ENCODE measurements at places on chromosomes 1 and 21.

GRCh38 chr21:27581168-27581567 is 614.3 kb upstream of the ADAMTS5 start:
- no peaks in the 10 kb centered on the region for H3K36me3 ChIP-seq
- H3K27me3 ChIP-seq, result no peaks in the 10 kb centered on the region
- no peak overlapping the region for H3K27ac ChIP-seq
- H3K4me3 ChIP-seq, result no peak overlapping the region
- DNase-seq, result no peak
- H3K4me1 ChIP-seq, result no peaks in the 10 kb centered on the region

DNA sequence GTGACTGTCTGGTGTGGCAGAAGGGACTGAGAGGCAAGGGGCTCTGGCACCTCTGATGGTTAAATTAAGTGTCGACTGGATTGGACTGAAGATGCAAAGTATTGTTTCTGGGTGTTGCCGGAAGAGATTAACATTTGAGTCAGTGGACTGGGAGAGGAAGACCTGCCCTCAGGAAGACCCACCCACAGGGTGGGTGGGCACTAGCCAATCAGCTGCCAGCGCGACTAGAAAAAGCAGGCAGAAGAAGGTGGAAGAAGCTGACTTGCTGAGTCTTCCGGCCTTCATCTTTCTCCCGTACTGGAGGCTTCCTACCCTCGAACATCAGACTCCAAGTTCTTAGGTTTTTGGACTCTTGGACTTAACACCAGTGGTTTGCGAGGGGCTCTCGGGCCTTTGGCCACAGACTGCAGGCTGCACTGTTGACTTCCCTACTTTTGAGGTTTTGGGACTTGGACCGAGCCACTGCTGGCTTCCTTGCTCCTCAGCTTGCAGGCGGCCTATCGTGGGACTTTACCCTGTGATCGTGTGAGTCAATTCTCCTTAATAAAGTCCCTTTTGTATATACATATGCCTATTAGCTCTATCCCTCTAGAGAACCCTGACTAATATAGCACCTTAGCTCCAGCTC is 79.6 kb downstream of the KAZN start:
- no peaks in the 10 kb centered on the region for H3K4me1 ChIP-seq
- H3K4me3 ChIP-seq, result no peak overlapping the region
- H3K27me3 ChIP-seq, result peaks cover 4% of the 10 kb centered on the region
- H3K36me3 ChIP-seq, result no peaks in the 10 kb centered on the region
- H3K27ac ChIP-seq, result no peak overlapping the region
- no peak for DNase-seq

DNA sequence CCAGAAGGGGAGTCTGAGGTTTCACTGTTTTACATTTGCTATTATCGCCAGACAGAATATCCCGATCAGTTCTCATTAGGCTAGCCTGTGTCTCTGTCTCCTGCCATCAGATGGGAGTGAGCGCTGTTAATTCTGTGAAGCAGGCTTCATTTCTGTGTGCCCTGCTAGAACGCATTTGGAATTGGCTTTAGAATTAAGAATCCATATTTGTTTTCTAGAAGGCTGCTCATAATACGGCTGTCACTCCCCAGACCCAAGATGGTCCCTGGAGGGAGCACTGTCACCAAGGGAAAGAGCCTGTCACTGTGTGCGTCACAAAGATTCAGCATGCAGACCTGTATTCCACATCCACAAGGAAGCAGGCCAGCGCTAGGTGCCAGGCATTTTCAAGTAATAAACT is 49.2 kb downstream of the CASQ2 start:
- no peaks in the 10 kb centered on the region for H3K36me3 ChIP-seq
- H3K4me1 ChIP-seq, result peaks cover 21% of the 10 kb centered on the region
- no peak overlapping the region for H3K27ac ChIP-seq
- peaks cover 2% of the 10 kb centered on the region for H3K27me3 ChIP-seq

GRCh38 chr1:234676103-234676594 is 66.2 kb upstream of the IRF2BP2 start:
- no peaks in the 10 kb centered on the region for H3K36me3 ChIP-seq
- peaks cover 6% of the 10 kb centered on the region for H3K27me3 ChIP-seq
- peaks cover 8% of the 10 kb centered on the region for H3K4me1 ChIP-seq

DNA sequence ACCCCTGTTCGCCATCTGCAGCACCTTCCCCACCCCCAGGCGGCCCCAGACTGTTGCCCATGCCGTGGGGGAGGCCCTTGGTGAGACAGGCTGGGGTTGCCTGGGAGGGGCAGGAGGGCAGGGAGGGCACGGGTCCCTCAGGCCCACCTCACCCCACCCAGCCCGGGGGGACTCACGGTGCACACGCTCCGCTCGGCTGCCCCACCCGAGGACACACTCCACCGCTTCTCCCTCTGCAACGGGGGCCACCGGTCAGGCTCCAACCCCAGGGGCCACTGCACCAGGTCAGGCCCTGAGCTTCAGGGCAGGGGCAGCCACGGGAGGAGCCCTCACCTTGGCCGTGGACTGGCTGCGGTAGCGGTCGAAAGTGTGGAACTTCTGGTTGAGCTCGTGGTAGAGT is 24.0 kb upstream of the COL16A1 start:
- DNase-seq, result no peak
- peaks cover 11% of the 10 kb centered on the region for H3K27me3 ChIP-seq
- no peak overlapping the region for H3K27ac ChIP-seq
- H3K4me3 ChIP-seq, result no peak overlapping the region

DNA sequence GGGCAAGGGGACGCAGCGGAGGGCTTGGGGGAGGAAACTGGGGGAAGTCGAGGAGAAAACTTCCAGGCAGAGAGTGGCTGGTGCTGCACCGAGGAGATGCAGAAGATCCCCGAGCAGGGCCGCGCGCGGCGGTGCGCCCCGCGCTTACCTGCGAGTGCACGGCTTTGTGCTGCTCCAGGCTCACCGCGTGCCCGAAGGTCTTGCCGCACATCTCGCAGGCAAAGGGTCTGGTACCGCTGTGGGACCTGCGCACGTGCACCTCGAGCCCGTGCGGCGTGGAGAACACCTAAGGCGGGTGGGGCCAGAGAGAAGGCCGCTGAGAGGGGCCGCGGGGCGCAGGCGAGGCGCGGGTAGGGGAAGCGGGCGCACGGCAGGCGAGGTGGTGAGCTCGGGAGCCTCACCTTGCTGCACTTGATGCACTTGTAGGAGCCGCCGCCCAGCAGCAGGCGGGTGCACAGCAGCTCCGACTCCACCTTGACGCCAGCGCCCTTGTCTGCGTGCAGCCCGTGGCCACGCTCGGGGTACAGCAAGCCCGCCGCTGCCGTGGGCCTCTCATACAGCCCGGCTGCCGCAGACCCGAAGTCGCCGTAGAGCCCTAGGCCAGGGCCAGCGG is 6.4 kb downstream of the GFI1 start:
- peak overlapping the region; percentile 36 for H3K27ac ChIP-seq
- H3K4me1 ChIP-seq, result peaks cover 39% of the 10 kb centered on the region
- peaks cover 8% of the 10 kb centered on the region for H3K36me3 ChIP-seq
- DNase-seq, result no peak

DNA sequence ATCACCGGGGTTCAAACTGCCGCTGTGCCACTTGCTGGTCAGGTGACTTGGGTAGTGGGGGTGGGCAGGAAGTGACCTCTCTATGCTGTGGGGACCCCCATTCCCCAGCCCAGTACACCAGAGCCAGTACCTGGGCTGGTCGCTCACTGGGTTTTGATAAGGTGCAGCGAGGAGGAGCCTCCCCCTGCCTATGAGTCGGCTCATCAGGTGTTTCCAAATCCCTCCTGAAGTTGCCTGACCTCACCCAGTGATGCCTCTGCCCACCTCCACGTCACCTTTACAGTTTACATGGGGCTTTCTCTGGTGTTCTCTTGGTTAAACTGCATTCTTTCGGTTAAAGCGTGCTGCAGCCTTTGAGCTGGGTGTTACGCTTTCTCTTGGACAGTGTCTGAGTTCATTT is 58.2 kb downstream of the ARHGEF10L start:
- no peak overlapping the region for H3K27ac ChIP-seq
- no peak overlapping the region for H3K4me3 ChIP-seq
- peaks cover 7% of the 10 kb centered on the region for H3K27me3 ChIP-seq
- no peaks in the 10 kb centered on the region for H3K36me3 ChIP-seq
- no peaks in the 10 kb centered on the region for H3K4me1 ChIP-seq

GRCh38 chr21:35457097-35457804 is 408.1 kb upstream of the RUNX1 start:
- no peaks in the 10 kb centered on the region for H3K4me1 ChIP-seq
- no peak overlapping the region for H3K27ac ChIP-seq
- H3K4me3 ChIP-seq, result no peak overlapping the region

GRCh38 chr1:6386371-6386949 is 7.1 kb downstream of the ACOT7 start:
- peak overlapping the region; percentile 78 for H3K27ac ChIP-seq
- H3K4me1 ChIP-seq, result peaks cover 16% of the 10 kb centered on the region
- no peaks in the 10 kb centered on the region for H3K36me3 ChIP-seq
- peaks cover 6% of the 10 kb centered on the region for H3K27me3 ChIP-seq
- DNase-seq, result no peak
- H3K4me3 ChIP-seq, result no peak overlapping the region

GRCh38 chr1:98177751-98178150 is 256.9 kb upstream of the DPYD start:
- H3K27ac ChIP-seq, result no peak overlapping the region
- no peak overlapping the region for H3K4me3 ChIP-seq
- no peak for DNase-seq
- H3K27me3 ChIP-seq, result peaks cover 1% of the 10 kb centered on the region
- peaks cover 9% of the 10 kb centered on the region for H3K4me1 ChIP-seq

DNA sequence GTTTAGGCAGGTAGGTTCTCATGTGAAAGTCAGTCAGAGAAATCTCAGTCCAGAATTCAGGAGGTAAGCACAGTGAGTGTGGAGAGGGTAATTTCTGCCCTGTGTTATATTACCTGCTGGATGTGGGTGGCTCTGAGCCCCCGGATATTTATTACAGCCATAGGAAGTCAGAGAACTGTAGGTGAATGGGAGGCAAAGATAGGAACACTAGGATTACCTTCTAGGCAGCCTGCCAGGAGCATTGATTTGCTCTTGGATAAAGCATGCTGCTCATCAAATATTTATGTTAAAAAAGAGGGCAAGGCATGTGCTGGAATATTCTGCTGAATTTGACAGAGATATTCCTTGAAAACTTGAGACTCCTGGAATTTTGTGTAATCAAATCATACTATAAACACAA is 8.5 kb downstream of the GNG12 start:
- no peak for DNase-seq
- H3K27ac ChIP-seq, result no peak overlapping the region
- peaks cover 11% of the 10 kb centered on the region for H3K4me1 ChIP-seq
- H3K4me3 ChIP-seq, result no peak overlapping the region
- H3K27me3 ChIP-seq, result no peaks in the 10 kb centered on the region

DNA sequence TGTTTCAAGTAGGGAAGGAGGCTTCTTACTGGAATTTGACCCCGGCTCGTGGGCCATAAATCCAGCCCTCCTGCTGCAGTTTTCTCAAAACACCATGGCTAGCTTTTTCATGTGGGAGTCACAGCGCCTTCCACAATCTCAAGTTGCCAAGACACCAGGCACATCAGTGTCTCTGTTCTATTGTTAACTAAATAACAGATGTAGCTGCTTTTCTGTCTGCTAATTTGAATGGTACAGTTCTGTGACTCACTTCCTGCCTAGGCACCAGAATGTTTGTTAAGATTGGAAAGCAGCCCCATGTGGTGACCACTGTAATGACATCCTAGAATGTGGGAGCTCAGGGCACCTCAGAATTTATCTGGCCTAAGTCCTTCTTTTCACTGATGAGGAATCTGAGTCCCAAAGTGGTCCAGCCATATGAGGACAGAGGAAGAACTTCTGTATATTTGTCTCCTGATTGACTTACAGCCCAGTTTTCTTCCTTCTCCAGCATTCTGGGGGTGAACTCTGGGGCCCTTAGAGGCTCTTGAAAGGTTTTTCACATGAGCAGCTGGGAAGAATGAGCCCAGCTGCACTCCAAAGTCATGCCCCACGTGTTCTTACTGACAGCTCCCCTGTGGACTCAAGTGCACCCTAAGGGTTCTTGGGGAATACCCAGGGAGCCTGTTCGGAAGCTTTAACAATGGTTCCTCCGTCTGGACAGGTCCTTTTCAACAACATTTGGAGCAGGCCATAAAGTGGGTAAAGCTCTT is 27.5 kb downstream of the TRIM45 start:
- H3K4me1 ChIP-seq, result no peaks in the 10 kb centered on the region
- H3K27me3 ChIP-seq, result no peaks in the 10 kb centered on the region
- no peaks in the 10 kb centered on the region for H3K36me3 ChIP-seq

DNA sequence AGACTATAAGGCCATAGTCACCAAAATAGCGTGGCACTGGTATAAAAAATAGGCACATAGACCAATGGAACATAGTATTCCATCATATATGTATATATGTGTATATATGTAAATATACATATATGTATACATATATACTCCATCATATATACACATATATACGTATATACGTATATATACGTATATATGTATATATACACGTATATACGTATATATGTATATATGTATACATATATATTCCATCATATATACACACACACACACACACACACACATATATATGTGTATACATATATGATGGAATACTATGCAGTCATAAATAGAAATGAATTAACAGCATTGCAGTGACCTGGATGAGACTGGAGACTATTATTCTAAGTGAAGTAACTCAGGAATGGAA is 204.6 kb downstream of the LTN1 start:
- no peak overlapping the region for H3K4me3 ChIP-seq
- H3K27me3 ChIP-seq, result no peaks in the 10 kb centered on the region
- H3K27ac ChIP-seq, result no peak overlapping the region
- DNase-seq, result no peak
- H3K36me3 ChIP-seq, result no peaks in the 10 kb centered on the region

- no peaks in the 10 kb centered on the region for H3K27me3 ChIP-seq
- DNase-seq, result no peak
- H3K4me1 ChIP-seq, result no peaks in the 10 kb centered on the region
- H3K27ac ChIP-seq, result no peak overlapping the region
Measured at GRCh38 chr1:176888471-176889032, 276.0 kb downstream of the ASTN1 start.

GRCh38 chr1:244449936-244450508 is 1.7 kb downstream of the ADSS2 start:
- H3K27ac ChIP-seq, result no peak overlapping the region
- peaks cover 18% of the 10 kb centered on the region for H3K4me1 ChIP-seq
- H3K4me3 ChIP-seq, result peak overlapping the region; percentile 96
- DNase-seq, result no peak
- no peaks in the 10 kb centered on the region for H3K36me3 ChIP-seq

DNA sequence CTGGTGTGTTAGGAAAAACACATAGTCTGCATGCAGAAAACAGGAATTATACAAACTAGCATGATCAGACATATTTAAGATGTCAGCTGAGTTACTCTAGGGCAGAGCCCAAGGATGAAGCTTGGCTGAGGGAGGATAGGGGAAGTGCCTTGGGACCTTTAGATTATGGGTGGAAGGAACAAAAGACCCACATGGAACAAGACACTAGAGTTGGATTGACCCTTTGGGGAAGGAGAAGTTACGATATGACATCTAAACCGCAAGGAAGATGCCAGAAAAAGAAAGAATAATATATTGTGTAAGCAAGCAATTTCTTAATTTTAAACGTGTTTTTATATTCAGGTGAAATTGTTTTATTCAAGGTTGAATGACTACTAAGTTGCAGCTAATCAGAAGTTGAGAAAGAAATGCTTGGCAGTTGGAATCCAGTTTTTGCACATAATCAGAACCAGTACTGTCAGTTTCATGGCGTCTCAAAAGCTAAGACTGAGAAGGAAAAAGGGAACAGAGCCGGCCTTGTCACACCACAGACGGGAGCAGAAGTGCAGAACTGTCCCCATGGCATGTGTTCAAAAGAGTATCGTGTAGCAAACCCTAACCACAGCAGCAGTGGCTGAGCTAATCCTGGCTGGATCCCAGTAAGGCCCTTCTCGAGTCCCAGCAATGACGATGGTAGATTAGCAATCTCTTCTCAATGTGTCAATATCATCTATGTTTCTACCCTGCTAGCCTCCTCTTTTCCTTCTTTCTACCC is 31.2 kb upstream of the IFNAR2 start:
- H3K4me1 ChIP-seq, result no peaks in the 10 kb centered on the region
- H3K27me3 ChIP-seq, result no peaks in the 10 kb centered on the region
- H3K27ac ChIP-seq, result no peak overlapping the region
- no peak for DNase-seq
- H3K4me3 ChIP-seq, result no peak overlapping the region

Measured in endothelial cell (in vitro differentiated cells).